ENCODE measurements at places on chromosomes 11 and 22.

- peak; percentile 8 for DNase-seq
Observed at GRCh38 chr11:2667940-2668339, 31.9 kb downstream of the KCNQ1OT1 start.

GRCh38 chr11:9600644-9601036 is 27.2 kb downstream of the WEE1 start:
- DNase-seq: no peak

DNA sequence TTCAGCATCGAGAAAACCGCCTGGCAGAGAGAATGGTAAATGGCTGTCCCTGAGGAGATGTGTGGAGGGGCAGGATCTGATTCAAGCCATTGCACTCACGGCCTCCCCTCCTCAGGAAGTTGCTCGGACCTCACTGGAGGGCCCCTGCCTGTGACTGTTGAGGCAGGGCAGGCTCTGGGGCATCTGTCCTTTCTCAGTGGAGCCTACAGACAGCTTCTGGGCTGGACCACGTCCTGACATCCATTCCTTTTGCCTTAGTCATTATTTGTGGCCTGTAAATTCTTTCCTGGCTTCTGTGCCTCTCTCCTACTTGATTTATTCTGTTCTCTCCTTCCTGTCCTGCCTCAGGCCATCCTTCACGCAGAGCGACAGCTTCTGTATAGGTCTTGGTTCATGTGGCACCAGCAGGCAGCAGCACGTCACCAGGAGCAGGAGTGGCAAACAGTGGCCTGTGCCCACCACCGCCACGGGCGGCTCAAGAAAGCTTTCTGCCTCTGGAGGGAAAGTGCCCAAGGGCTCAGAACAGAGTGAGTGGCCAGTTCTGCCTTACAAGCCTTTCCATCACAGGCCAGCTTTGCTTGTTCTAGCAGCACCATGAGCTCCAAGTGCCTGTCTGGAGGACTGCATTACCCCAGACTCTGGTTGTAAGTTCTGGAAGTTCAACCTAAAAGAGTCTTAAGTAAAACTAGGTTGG is 59.6 kb downstream of the PISD start:
- no peak for DNase-seq

DNA sequence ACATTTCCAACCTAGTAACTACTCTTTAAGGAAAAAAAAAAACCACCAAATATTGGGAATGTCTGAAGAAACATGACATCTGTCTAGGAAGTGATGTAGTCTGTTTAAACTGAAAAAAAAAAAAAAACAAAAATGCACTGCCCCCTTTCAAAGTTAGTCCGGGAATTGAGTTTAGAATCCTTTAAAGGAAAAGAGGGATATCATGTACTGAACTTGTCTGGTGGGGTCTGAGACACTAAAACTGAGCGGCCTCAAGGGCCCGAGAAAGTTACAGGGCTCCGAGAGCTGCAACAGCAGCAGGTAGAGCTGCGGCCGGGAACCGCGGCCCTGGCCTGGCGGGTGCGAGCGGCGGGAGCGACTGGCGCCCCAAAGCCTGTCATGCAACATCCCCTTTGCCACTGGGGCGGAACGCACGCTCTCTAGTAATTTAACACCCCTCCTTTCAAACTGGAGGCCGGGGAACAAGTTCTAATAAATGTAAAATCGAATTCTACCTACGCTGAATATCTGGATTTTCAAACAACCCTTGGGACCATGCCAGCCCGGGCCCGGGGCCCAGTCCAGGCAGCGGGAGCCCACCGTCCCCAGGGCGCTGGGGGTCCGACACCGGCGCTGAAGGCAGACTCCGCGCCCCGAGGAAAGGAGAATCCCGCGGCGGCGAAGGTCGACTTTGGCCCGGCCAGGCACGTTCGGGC is 736 bp downstream of the RDX start:
- peak; percentile 72 for DNase-seq

DNA sequence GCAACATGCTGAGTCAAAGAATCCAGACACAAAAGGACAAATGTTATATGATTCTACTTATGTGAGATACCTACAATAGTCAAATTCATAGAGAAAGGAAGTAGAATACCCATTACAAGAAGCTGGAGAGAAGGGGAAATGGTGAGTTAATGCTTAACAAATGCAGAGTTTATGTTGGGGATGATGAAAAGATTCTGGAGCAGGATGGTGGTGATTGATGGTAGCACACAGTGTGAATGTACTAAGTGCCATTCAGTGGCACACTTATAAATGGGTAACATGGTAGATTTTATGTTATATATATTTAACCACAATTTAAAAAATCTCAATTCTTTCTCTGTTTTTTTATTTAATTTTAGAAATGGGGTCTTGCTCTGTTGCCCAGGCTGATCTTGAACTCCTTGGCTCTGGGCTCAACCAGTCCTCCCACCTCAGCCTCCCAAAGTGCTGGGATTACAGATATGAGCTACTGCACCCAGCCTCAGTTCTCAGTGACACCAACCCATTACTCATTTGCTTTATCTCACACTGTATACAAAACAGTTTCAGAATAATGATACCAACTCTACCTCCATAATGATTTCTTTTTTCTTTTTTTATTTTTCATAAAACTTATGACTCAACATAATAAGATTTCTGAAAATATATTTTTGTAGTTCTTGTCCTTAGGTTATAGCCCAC is 9.6 kb upstream of the RELA start:
- DNase-seq: no peak

DNA sequence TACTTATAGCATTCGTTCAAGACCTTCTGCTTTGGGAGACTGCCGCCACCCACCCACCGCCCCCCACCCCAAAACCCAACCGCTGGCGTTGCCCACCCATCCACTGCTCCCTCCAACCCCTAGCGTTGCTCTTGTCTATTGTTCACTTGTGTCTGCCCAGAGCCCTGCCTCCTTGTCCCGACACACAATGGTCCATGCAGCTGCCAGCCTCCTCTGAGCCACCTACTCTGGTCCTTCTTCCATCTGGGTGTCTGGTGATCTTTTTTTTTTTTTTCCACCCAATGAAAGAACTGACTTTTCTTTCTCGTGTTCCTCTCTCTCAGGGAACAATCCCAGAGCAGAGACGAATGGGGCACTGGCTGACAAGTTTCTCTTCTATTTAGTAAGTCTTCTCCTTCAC is 256.0 kb upstream of the SESN3 start:
- no peak for DNase-seq
